Naive B cell (primary cell): ENCODE measurements at places on chromosomes 6 and 20. TPM values are rescaled to one million over a fixed set of nuclear protein-coding genes. Genes with fewer than 3 reads are reported as not detected.

DNA sequence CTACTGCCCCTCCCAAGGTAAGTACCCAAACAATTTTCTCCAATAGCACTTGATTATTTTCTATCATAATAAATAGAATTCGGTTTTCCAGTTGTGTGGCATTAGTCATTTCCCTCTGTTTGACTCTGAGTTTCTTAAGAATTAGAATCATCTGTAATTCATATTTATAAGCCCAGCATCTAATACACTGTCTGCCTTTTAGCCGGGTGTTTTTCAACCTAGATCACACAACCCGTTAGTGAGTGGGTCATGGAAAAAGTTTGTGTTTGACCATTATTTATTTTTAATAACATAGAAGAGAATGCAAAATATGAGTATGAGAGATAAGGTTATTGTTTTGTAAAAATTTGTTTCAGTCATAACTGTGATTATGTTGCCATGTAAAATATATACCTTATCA lies 701.6 kb downstream of the RFPL4B start:
- no peaks in the 10 kb centered on the region for H3K27me3 ChIP-seq
- no peak for DNase-seq
- no peak overlapping the region for H3K4me3 ChIP-seq
- H3K4me1 ChIP-seq: no peaks in the 10 kb centered on the region
- no peak overlapping the region for H3K27ac ChIP-seq

DNA sequence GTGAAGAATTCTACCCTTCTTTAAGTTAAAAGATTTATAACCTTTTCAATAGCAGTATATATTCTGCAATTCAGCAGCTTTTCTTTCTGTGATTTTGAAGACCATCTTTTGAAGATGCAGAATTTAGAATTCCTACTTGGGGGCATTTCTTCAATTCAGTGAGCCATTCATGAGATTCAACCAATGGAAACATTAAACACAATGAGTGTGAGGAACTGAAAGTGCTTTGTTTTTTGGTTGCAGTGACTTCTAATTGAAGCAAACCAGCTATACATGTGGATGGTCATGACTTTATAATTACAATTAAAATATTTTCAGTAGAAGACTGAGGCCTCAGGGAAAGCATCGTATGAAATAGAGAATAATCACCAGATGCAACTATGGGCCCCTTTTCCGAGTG lies 108.3 kb downstream of the CARMIL1 start:
- peaks cover 10% of the 10 kb centered on the region for H3K4me1 ChIP-seq
- H3K4me3 ChIP-seq: peak overlapping the region; percentile 57
- no peaks in the 10 kb centered on the region for H3K36me3 ChIP-seq
- peak; percentile 31 for DNase-seq

GRCh38 chr6:5724911-5725310 lies 281.8 kb downstream of the NRN1 start:
- no peaks in the 10 kb centered on the region for H3K27me3 ChIP-seq
- no peaks in the 10 kb centered on the region for H3K36me3 ChIP-seq
- H3K4me1 ChIP-seq: peaks cover 63% of the 10 kb centered on the region
- peak overlapping the region; percentile 97 for H3K4me3 ChIP-seq
- peak overlapping the region; percentile 99 for H3K27ac ChIP-seq
- no peak for DNase-seq

DNA sequence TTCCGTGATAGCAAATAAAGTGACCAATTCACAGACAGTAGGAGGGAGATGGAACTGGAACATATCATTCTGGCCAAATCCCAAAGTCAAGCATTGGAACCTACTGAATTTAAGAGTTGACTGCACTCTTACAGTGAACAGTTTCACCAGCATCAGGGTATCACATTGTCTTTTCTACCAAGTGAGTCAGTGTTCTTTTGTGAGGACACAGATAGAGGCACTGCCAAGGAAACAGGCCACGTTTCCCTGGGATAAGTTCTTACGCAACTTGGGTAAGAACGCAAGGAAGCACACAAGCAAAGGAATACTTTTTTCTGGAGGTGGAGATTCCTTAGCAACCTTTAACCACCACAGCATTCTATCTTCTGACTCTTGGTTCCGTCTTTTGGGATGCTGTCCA lies 28.6 kb upstream of the ENPP5 start:
- H3K4me3 ChIP-seq: no peak overlapping the region
- no peak for DNase-seq
- H3K36me3 ChIP-seq: no peaks in the 10 kb centered on the region
- no peak overlapping the region for H3K27ac ChIP-seq
- H3K4me1 ChIP-seq: no peaks in the 10 kb centered on the region
- H3K27me3 ChIP-seq: peaks cover 6% of the 10 kb centered on the region

PSMB9 gene
- 437 TPM for polyA plus RNA-seq

DNA sequence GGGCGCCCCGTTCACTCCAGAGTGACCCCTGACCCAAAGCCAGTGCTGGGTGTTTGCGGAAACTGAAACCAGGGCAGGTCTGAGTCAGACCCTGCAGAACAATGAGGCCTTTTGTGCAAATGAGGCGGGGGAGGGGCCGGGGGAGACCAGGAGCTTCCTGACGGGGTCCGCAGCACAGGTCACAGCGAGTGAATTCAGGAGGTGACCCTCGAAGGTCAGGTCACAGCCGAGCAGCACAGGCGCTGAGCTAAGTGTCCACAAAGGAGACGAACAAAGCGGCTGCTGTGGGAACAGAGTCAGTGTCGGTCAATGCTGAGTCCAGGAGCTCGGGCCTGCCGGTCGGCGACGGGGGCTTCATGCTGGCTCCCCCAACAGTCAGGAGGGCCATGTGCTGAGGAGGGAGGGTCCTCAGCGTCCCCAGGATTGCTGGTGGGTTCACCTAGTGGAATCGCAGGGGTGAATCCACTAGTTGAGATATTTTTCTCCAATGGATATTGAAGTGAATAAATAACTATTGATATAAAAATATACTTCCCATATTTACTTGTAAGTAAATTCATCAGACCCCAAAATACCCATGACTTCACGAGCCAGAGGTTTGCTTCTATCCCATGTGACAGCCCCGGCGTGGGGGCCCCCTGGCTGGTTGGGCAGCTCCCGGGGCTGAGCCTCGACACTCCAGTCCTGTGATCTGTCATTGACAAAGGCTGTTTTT lies 188.4 kb upstream of the SULF2 start:
- peaks cover 10% of the 10 kb centered on the region for H3K27me3 ChIP-seq
- H3K27ac ChIP-seq: no peak overlapping the region
- H3K4me1 ChIP-seq: peaks cover 39% of the 10 kb centered on the region
- no peak for DNase-seq

DNA sequence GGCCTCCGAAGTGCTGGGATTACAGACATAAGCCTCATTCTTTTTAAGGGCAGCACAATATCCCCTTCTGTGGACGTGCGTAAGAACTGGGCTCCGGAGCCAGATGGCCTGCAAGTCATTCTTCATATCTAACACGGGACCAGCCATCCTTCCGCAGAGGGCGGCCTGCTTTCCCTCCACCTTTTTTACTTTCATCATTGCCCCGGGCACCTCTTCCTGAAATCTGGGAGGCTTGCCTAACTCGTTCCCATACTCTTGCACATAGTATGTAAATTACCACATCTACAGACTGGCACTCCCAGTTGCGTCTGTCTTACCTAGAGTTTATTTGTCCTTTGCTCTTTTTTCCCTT lies 29.9 kb upstream of the SLC23A2 start:
- no peaks in the 10 kb centered on the region for H3K27me3 ChIP-seq
- no peak overlapping the region for H3K4me3 ChIP-seq
- no peak overlapping the region for H3K27ac ChIP-seq
- no peak for DNase-seq
- H3K4me1 ChIP-seq: peaks cover 10% of the 10 kb centered on the region
- H3K36me3 ChIP-seq: no peaks in the 10 kb centered on the region

- H3K36me3 ChIP-seq: no peaks in the 10 kb centered on the region
- no peaks in the 10 kb centered on the region for H3K4me1 ChIP-seq
- H3K27ac ChIP-seq: no peak overlapping the region
- DNase-seq: no peak
- no peak overlapping the region for H3K4me3 ChIP-seq
- peaks cover 38% of the 10 kb centered on the region for H3K27me3 ChIP-seq
These were observed 98.7 kb downstream of the TSHZ2 start for GRCh38 chr20:53070706-53071392.

SMPD2 gene
- polyA plus RNA-seq: 24.1 TPM

- H3K27ac ChIP-seq: no peak overlapping the region
- no peaks in the 10 kb centered on the region for H3K4me1 ChIP-seq
- no peaks in the 10 kb centered on the region for H3K36me3 ChIP-seq
- H3K4me3 ChIP-seq: no peak overlapping the region
These were observed 105.2 kb downstream of the GMPR start for GRCh38 chr6:16343593-16343992.

GRCh38 chr6:89605861-89606260 lies 32.7 kb downstream of the LYRM2 start:
- H3K4me3 ChIP-seq: no peak overlapping the region
- no peaks in the 10 kb centered on the region for H3K27me3 ChIP-seq
- no peak for DNase-seq
- H3K4me1 ChIP-seq: peaks cover 5% of the 10 kb centered on the region

GRCh38 chr20:43448748-43449535 lies 8.8 kb upstream of the SRSF6 start:
- H3K36me3 ChIP-seq: no peaks in the 10 kb centered on the region
- peak; percentile 34 for DNase-seq
- H3K27me3 ChIP-seq: peaks cover 51% of the 10 kb centered on the region
- H3K4me3 ChIP-seq: no peak overlapping the region
- H3K27ac ChIP-seq: no peak overlapping the region
- peaks cover 8% of the 10 kb centered on the region for H3K4me1 ChIP-seq

DNA sequence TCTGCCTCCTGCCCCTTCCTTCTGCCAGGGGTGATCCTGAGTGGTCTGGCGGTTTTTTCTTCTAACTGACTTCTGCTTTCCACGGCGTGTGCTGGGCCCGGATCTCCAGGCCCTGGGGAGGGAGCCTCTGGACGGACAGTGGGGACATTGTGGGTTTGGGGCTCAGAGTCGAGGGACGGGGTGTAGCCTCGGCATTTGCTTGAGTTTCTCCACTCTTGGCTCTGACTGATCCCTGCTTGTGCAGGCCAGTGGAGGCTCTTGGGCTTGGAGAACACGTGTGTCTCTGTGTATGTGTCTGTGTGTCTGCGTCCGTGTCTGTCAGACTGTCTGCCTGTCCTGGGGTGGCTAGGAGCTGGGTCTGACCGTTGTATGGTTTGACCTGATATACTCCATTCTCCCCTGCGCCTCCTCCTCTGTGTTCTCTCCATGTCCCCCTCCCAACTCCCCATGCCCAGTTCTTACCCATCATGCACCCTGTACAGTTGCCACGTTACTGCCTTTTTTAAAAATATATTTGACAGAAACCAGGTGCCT lies 10.2 kb downstream of the SLC29A1 start:
- no peak for DNase-seq
- no peaks in the 10 kb centered on the region for H3K36me3 ChIP-seq
- H3K27me3 ChIP-seq: no peaks in the 10 kb centered on the region

GRCh38 chr6:157045831-157046454 lies 268.8 kb downstream of the ARID1B start:
- H3K27ac ChIP-seq: peak overlapping the region; percentile 80
- peaks cover 7% of the 10 kb centered on the region for H3K36me3 ChIP-seq
- peaks cover 36% of the 10 kb centered on the region for H3K4me1 ChIP-seq
- no peak for DNase-seq

DNA sequence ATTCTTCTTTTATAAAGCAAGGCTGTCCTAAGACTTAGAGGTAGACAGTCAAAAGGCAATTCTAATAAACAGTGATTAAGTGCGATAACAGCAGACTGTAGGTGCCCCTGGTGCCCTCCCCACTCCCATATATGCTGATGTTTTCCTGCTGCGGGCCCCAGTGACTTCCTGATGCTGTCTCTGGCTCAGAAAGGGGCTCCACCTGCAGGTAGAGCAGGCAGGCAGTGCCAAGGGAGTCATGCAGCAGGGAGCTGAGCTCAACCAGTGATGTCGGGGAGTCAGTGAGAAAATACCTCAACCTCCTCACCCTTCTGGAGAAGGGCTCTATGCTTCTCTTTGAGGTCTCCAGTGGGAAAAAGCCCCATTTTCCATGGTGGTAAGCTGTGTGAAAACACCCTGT lies 126.7 kb upstream of the SSTR4 start:
- no peak overlapping the region for H3K4me3 ChIP-seq
- H3K27me3 ChIP-seq: no peaks in the 10 kb centered on the region
- no peak for DNase-seq

TRIM40 gene
- not detected for polyA plus RNA-seq

GJA10 gene
- not detected for polyA plus RNA-seq

RSPO4 gene
- not detected for polyA plus RNA-seq

GRCh38 chr6:118535176-118535844 lies 12.8 kb upstream of the PLN start:
- H3K27me3 ChIP-seq: no peaks in the 10 kb centered on the region
- H3K27ac ChIP-seq: no peak overlapping the region
- peaks cover 28% of the 10 kb centered on the region for H3K4me1 ChIP-seq
- DNase-seq: no peak
- H3K4me3 ChIP-seq: no peak overlapping the region

- no peak for DNase-seq
- no peaks in the 10 kb centered on the region for H3K27me3 ChIP-seq
- no peak overlapping the region for H3K4me3 ChIP-seq
- H3K4me1 ChIP-seq: peaks cover 3% of the 10 kb centered on the region
- H3K27ac ChIP-seq: no peak overlapping the region
- peaks cover 26% of the 10 kb centered on the region for H3K36me3 ChIP-seq
These were observed 83.6 kb downstream of the PREP start for GRCh38 chr6:105319331-105319730.

SLC52A3 gene
- polyA plus RNA-seq: not detected

DNA sequence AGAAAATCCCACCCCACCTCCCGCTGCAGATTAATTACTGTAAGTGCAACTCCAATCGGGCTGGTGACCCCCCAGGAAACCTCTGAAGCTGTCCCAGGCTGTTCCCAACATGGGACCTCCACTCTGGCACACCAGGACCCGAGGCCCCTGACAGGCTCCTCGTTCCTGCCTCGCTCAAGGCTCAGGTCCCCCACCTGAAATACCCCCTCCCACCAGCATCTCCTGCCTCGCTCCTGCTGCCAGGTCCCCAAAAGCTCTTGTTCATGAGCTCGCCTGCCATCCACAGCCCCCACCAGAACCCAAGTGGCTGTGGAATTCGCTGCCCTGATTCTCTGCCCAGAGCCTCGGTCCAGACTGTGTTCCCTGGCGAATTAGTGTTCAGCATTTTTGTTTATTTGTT lies 26.1 kb downstream of the NPEPL1 start:
- H3K4me3 ChIP-seq: no peak overlapping the region
- peaks cover 31% of the 10 kb centered on the region for H3K27me3 ChIP-seq
- H3K36me3 ChIP-seq: no peaks in the 10 kb centered on the region
- no peak for DNase-seq
- no peaks in the 10 kb centered on the region for H3K4me1 ChIP-seq
- no peak overlapping the region for H3K27ac ChIP-seq

SLC17A5 gene
- polyA plus RNA-seq: 5.6 TPM

TREML2 gene
- 36.6 TPM for polyA plus RNA-seq

FRMD1 gene
- not detected for polyA plus RNA-seq

- H3K36me3 ChIP-seq: peaks cover under 1% of the 10 kb centered on the region
- H3K27me3 ChIP-seq: peaks cover 12% of the 10 kb centered on the region
- peaks cover 15% of the 10 kb centered on the region for H3K4me1 ChIP-seq
- H3K4me3 ChIP-seq: peak overlapping the region; percentile 84
These were observed 859 bp upstream of the RAE1 start for GRCh38 chr20:57350081-57350710.

GRCh38 chr20:54208548-54209176 lies 775 bp downstream of the PFDN4 start:
- H3K27ac ChIP-seq: peak overlapping the region; percentile 47
- H3K4me1 ChIP-seq: peaks cover 16% of the 10 kb centered on the region
- no peak for DNase-seq
- H3K4me3 ChIP-seq: peak overlapping the region; percentile 86
- no peaks in the 10 kb centered on the region for H3K36me3 ChIP-seq
- no peaks in the 10 kb centered on the region for H3K27me3 ChIP-seq

GRCh38 chr6:31349301-31349700 lies 7.7 kb downstream of the HLA-B start:
- no peaks in the 10 kb centered on the region for H3K27me3 ChIP-seq
- H3K27ac ChIP-seq: peak overlapping the region; percentile 99
- H3K36me3 ChIP-seq: peaks cover 22% of the 10 kb centered on the region
- H3K4me1 ChIP-seq: peaks cover 48% of the 10 kb centered on the region

TXLNB gene
- polyA plus RNA-seq: 0.77 TPM
